Stimulated activated CD8-positive, alpha-beta memory T cell treated with anti-CD3 and anti-CD28 coated beads, Interleukin-7, amount 100 ng/mL, for 1 hour (primary cell): ENCODE measurements at places on chromosomes 3 and 15.

DNA sequence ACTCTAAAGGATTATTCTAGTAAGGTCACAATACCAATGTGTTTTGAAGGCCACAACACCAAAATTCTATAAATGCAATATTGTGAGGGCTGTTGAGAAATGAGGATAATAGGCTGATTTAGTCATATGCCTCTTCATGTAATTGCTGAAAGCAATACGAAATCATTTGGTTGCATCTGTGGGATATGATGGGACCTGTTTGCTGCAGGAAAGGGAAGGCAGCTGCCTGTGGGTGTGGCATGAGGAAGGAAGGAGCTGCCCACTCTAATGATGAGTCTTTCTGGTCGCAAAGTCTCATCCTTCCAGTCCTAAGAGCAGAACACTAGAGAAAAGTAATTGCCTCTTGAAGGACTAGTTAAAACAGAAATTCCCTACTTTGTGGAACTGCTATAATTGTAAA, 245.3 kb upstream of the ZPLD1 start:
- no peak for DNase-seq

- no peak for DNase-seq
These were observed 217.9 kb downstream of the TBC1D2B start for GRCh38 chr15:77859491-77860060.

DNA sequence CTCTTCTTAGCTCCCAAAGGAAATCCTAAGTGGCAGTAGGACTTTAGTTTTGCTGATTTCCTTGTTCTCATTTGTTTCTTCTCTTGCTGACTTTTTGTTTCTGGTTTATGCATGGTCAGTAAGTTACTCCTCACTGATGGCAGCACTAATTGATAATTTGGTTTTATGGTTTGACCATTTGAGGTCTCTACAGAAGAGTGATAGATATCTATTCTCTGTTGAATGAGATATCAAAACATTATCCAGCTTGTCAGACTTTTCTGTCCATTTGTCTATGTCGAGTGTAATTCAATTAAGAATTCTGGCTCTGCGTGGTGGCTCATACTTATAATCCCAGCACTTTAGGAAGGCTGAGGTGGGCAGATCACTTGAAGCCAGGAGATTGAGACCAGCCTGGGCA, 84.5 kb upstream of the PLXND1 start:
- DNase-seq = no peak

GRCh38 chr15:36757189-36757814, 177.9 kb downstream of the CDIN1 start:
- DNase-seq = no peak

- no peak for DNase-seq
These were observed 35.5 kb downstream of the IL5RA start for GRCh38 chr3:3074551-3075257.
